ENCODE measurements at places on chromosomes 5 and 9.

DNA sequence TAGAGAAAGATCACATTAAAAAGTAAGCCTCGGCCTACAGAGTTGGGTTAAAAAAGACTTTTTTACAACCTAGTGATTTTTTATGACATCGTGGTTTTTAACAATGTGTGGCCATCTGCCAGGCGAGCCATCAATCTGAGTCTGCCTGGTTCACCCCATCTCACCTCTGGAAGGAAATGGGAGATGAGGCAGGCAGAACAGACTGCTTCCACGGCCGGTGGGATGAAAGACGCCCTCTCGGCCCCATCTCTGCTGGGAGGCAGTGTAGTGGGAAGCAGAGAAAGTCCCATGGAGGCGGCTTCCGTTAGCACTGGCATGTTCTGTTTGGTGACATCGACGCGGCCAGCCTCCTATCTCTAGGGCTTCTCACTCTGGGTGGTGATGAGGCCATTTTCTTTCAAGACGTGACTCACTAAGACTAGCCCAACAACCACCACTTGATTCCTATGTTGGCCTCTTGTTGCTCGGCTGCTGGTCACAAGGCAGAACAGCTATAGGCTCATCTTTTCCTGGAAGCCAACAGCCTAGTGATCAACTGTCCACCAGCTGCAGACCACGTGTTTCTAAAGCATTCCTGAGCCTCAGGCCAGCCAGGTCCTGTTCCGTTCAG lies 132.4 kb upstream of the OTULINL start:
- DNase-seq: no peak

DNA sequence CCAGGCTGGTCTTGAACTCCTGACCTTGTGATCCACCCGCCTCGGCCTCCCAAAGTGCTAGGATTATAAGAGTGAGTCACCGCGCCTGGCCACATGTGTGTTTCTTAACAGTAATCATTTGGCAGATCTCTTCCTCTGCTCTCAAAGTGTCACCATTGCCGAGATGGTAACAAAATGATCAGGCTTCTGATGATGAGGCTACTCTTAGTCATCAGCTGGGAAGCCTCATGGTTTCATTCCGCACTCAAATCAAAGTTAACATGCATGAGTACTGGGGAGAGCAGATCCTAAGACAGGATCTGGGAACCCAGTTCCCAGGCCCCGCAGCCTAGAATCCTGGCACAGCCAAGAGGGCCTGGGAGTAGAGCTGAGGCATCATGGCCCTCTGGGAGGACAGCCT lies 27.4 kb downstream of the BARHL1 start:
- DNase-seq: no peak

GRCh38 chr9:17003576-17004240 lies 131.1 kb upstream of the CNTLN start:
- DNase-seq: no peak

GRCh38 chr5:4570047-4570995 lies 569.8 kb upstream of the ADAMTS16 start:
- DNase-seq: no peak

DNA sequence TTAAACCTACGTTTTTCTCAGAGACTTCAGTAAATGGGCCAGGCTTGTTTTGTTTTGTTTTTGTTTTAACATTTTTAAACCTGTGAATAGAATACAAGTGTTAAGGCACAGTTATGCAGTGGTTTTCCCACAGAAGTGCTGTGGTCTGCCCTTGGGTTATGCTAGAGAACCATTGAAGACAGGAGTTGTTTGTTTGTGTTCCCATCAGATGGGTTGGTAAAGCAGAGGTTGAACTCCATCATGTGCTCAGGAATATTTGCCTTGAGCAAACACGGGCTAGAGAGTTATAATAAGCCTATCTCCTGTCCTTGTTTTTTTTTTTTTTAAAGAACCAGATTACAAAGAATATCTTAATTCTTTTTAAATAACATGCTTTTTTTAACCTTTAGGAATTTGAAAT lies 28.5 kb downstream of the RHOBTB3 start:
- DNase-seq: no peak

- DNase-seq: no peak
These were observed 60.7 kb downstream of the TAF11L14 start for GRCh38 chr5:17694914-17695313.

DNA sequence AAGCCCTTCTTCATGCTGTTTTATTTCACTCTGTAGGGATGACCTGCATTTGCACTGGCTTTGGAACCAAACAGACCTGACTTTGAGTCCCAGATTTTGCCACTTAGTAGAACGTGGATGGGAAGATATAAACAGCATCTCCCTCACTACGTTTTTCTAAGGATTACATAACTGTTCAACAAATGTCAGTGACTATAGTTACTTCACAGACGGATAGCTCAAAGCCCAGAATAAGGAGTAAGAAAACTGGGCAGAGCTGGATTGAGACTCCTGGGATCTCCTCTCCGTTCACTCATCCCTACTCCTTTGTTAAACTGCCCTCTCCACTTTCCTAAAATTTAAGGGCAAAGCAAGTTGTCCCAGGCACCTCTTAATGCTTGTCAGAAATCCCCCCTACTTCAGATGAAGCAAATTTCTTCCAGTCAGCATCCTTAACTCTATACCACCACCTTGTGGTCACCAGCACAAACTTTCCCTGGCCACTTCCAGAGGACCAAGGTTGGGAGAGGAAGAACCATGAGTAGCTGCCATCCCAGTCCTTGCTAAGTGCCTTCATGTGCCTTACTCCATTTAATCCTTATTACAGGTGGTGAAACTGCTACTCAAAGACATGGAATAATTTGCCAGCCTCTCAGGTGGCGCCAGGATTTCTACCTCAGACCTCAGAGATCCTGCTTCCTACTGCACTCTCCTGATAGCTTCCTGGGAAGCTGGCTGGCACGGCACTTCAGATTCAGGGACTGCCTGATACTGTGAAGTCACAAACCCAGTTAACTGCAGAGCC lies 38.4 kb downstream of the EGR1 start:
- no peak for DNase-seq

- DNase-seq: no peak
These were observed 19.7 kb downstream of the ANXA2R start for GRCh38 chr5:43020399-43020746.

DNA sequence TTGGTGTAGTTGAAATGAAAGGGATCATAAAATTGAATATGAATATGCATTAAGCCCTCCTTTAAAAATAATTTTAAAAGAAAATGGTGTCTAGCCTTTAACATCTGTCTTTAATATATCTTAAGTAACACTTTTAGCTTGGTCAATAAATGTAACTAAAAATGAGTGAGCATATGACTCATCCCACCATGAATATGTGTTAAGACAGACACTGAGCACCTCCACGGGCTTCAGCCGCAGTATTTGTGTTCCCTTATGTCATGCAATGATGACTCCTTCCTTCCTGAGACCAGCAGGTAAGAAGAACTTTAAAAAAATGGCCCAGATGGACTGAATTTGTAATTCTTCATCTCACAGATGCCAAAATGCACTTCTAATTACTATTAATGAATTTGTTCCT lies 563.2 kb downstream of the NR2F1-AS1 start:
- no peak for DNase-seq

DNA sequence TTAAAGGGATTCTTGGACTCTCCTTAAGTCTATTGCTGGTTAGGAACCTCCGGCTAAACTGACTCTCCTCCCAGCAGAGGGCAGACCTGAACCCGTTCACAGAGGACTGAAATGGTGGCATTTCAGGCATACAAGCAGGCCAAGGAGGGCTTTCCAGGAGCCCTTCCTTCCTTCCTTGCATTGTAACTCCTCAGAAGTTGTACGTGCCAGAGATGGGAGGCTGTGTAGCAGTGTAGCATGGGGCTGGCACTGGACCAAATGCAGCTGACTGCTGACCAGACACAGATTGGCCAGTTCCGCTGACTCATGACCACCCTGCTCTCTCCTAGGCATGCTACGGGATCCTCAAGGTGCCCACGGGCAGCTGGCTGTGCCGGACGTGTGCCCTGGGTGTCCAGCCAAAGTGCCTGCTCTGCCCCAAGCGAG lies 36.4 kb downstream of the JADE2 start:
- DNase-seq: no peak

DNA sequence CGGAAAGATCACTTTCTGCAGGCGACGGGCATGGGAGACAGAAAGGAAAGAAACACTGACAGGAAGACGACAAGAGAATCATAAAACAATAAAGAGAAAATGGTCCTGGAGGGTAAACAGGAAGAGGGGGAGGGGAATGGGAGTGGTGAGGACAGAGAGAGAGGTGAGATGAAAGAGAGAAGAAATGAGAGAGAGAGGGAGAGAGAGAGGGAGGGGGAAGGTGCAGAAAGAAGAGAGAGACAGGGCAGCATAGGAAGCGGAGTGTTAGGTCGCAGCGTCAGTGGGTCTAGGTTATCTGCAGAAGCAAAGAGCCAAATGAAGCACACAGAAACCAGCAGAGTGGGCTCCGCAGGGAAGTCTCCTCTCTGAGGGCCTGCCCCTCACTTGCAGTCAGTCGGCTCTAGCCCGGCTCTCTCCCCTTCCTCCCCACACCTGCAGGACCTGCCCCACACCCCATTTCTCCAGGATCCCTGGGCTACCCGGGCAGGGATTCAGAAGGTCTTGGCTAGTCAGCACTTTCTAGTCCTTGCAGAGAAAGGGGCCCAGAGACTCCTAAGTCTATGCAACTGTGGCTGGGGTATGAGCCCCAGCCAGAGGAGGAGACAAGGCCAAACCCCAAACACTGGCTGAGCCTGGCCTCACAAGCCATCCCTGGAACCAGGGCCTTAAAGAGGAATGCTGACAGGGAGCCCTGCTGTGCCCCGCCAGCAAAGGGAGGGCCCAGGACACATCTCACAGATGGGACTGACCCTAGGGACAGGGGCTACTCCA lies 29.7 kb upstream of the MEIKIN start:
- DNase-seq: no peak

DNA sequence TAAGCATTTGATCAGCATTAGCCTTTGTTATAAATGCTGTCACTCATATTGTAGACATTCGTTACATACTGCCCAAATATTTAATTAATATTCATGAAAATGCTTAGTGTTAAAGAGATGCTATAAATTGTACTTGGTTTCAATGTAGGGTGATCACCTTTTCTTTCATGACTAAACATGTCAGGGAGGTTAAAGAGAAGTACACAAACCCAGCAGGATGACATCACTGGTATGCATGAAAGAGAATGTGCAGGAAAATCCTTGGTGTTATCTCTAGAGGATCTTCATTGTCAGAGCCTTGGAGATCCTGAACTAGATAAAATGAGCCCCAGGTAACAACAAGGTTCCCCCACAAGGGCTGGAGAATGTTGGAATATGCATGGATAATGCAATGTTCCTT lies 33.0 kb upstream of the SV2C start:
- DNase-seq: no peak

GRCh38 chr9:129263836-129264235 lies 85.8 kb upstream of the IER5L start:
- DNase-seq: no peak

GRCh38 chr9:95793924-95794828 lies 81.3 kb upstream of the ERCC6L2 start:
- no peak for DNase-seq

- no peak for DNase-seq
These were observed 30.4 kb upstream of the NOTCH1 start for GRCh38 chr9:136576269-136576626.

- DNase-seq: no peak
These were observed 72.7 kb downstream of the FAM78A start for GRCh38 chr9:131203431-131204218.

DNA sequence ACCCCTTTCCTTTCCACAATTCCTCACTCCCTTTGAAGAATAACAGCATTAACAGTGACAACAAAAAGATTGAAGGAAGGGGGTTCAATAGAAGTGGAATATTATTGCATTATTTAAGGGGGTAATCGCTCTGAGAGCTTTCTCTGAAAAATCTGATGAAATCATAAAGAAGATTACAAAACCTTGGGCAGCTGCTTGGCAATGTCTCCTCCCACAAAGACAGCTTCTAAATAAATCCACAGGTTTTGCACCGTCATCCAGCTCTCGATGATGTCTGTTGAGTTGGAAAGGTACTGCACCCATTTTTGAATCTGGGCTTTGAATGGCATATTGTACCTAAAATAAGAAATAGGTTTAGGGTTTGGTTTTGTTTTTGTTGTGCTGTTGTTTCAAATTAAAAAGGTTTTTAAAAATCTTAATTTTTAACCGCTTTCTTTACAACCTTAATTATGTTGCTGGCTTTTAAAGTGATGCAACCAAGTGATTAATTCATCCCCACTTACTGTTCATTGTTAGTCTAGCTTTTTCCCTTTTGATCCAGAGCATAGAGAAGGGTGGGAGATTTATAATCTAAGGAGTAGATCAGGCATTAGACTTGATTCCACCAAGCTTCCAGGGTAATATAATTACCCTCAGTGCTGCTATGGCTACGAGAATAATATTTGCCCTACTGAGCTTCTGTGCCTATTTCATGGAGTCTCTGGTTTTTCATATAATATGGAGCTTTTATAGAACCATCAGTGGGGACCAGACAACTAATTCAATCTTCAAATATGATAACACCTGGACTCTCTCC lies 85.0 kb downstream of the DNAH5 start:
- no peak for DNase-seq

- no peak for DNase-seq
These were observed 81.6 kb downstream of the TMEM174 start for GRCh38 chr5:73254642-73255041.

DNA sequence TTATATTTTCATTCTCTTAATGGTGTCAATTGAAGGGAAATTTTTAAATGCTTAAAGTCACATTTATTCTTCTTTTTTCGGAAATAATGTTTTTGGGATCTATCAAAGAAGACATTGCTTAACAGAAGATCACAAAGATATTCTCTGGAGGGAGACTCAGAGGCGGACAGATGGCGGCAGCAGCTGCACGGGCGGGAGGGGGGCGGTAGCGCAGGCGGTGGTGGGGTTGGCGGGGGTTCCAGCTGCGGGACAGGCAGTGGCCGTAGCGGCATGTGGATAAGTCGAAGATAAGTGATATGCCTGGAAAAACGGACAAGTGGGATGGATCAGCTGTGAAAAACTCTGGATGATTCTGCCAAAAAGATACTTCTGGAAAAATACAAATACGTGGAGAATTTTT lies 31.6 kb upstream of the ZDHHC11B start:
- DNase-seq: no peak

GRCh38 chr5:60161340-60161934 lies 267.9 kb upstream of the PDE4D start:
- no peak for DNase-seq

GRCh38 chr5:14490309-14490711 lies 91.3 kb upstream of the OTULINL start:
- DNase-seq: no peak

- DNase-seq: no peak
These were observed 454.6 kb upstream of the TUSC1 start for GRCh38 chr9:26132746-26133312.

DNA sequence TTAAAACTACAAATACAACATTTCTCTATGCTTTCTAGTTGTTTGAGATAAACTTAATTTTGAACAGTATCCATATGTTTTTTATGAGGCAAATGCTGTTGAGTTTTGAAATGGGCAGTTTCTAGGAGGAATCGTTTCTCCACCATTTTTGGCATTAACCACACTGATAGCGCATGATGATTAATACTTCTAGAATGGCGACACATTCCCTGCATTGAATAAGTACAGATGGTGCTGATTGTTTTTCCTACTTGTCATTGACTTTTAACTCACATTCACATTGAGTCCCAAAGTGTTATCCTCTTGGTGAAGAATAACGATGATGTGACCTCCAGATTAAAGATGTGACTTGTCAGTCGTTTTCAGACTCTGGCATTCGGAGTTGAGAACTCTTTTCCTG lies 6.5 kb upstream of the CCDC192 start:
- no peak for DNase-seq
